ENCODE measurements at places on chromosomes 2 and 18.

DNA sequence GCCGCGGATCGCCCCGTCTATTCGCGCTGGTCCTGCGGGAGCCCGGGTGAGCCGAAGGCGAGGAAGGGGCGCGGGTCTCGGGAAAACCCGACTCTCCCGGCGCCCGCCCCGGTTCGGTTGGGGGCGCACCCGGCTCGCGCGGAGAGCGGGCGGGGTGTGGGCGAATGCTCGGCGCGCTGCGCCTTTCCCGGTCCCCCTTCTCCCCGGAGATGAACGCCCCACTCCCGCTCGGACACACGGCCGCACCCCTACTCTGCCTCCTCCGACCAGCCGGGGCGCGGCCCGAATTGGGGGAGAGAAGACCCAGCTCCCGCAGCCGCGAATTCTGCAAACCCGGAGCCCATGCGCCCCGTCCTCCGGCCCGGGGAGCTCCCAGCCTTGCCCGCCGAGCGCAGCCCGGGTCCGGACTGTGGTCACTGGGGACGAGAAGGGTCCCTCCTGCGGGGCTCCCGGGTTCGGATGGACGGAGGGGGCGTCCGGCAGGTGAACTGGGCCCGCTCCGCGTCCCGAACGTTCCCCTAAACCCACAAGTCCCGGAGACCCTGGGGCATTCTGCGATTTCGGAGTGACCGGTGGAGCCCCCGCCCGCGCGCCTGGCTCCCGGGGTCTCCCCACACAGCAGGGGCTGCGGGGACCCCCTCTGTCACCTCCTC is 734 bp downstream of the KCNG2 start:
- no peak for DNase-seq

- peak; percentile 8 for DNase-seq
Observed at GRCh38 chr18:43534511-43534910, 257.2 kb upstream of the SYT4 start.

GRCh38 chr2:113965644-113966043 is 75.8 kb downstream of the ACTR3 start:
- peak; percentile 41 for DNase-seq

- no peak for DNase-seq
Observed at GRCh38 chr2:49950646-49951045, 796.3 kb upstream of the FSHR start.

- DNase-seq, result no peak
Observed at GRCh38 chr2:239181074-239181902, 219.5 kb downstream of the HDAC4 start.

DNA sequence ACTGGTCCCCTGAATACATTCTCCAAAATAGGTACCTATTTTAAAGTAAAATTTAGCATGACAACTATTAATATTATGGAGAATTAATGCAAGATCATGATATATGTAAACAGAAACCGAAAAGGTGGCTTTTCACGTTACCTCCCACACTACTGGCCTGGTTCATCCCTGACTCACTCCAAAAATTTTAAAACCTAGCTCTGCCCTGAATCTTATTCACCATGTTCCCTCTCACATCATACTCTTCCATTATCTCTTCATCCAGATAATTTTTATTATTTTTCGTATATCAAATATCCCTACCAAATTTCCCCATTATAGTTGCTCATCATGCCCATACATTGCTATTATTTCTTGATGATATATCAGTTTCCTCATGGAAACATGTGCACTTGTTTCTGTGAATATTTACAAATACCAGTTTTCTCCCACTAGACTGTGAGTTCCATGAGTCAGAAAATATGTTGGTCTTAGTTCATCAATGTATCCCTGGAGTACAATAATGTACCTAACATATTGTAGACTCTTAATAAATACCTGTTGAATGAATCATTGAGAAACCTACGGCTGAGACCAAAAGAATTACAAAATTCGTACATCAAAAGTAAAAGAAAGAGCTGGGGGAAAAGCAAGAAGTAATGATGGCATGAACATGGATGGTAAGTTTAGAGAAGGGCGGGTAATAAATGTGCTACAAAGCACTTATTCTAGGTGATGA is 360.1 kb upstream of the CHAC2 start:
- no peak for DNase-seq

Measured in fibroblast of lung (primary cell).